ENCODE measurements at places on chromosomes 12 and 14.

- DNase-seq: no peak
Measured at GRCh38 chr14:92926180-92926845, 3.4 kb downstream of the CHGA start.

GRCh38 chr12:42735861-42736361 is 146.4 kb upstream of the PRICKLE1 start:
- DNase-seq: no peak

DNA sequence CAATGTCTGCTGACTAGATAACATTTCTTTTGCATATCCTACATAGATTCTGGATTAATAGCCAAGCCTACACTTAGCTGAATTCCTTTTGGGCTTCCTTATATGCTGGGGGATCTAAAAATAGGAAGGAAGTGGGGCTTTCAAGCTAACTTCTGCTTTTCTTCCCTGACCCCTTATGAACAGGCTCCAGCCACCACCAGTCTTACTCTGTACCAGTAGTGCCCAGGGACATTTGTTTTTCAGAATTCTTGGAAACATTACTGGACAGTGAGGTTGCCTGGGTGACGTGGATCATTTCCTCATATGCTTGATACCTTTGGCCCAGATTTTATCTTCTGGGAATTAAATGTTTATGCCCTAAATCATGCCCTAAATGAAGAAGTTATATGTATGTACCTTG is 55.9 kb upstream of the SRRM4 start:
- peak; percentile 13 for DNase-seq

DNA sequence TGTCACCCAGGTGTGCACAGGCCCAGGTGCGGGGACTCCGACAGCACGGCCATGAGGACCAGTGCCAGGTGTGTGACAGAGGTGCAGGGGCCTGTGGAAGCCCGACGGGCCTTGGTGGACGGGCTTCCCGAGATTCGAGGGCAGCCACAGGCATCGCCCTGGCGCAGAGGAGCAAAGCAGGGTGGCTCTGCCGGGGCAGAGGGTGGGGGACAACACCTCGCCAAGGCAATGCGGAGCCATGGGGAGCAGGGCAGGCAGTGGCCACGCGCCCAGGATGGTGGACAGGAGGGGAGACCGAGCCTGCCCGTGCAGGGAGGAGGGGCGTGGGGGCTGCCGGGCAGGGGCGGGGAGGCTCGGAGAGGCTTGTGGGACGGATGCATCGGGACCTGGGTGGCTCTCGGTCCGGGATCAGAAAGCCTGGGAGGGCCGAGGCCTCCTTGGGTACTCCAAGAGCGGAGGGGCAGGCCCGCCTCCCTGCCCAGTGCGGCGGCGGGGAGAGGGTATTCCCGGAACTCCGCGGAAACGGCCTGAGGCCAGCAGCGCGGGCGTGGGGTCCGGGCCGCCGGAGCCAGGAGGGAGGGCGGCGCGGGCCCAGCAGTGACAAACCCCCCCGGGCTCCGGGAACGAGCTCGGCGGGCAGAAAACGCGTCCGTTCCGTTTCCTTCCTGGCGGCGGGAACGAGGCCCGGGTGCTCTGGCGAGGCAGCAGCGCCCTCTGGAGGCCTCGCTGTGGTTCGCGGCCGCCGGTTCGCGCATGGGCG is 1.6 kb downstream of the TMEM121 start:
- DNase-seq: peak; percentile 81

GRCh38 chr12:27013611-27014084 is 536 bp downstream of the TM7SF3 start:
- peak; percentile 60 for DNase-seq

- DNase-seq: no peak
Measured at GRCh38 chr12:4120316-4120917, 153.1 kb upstream of the CCND2 start.

GRCh38 chr14:49637534-49638078 is 2.6 kb upstream of the DNAAF2 start:
- no peak for DNase-seq

GRCh38 chr14:80304125-80304766 is 92.9 kb upstream of the DIO2 start:
- no peak for DNase-seq

- no peak for DNase-seq
Measured at GRCh38 chr12:9091891-9092598, 23.7 kb downstream of the A2M start.

GRCh38 chr14:102696332-102696731 is 80.9 kb upstream of the TRAF3 start:
- no peak for DNase-seq

GRCh38 chr12:84159260-84159659 is 753.3 kb downstream of the SLC6A15 start:
- no peak for DNase-seq

All from midbrain (tissue), 1 donor.